ENCODE measurements at places on chromosomes 2 and 18. TPM values are rescaled to one million over a fixed set of nuclear protein-coding genes. Genes with fewer than 3 reads are reported as not detected.

GRCh38 chr18:25077038-25077943, 274.7 kb downstream of the ZNF521 start:
- DNase-seq = no peak

- DNase-seq = no peak
Observed at GRCh38 chr2:241064008-241064801, 37.9 kb downstream of the MTERF4 start.

GRCh38 chr2:158990397-158991214, 22.2 kb downstream of the TANC1 start:
- no peak for DNase-seq

DNA sequence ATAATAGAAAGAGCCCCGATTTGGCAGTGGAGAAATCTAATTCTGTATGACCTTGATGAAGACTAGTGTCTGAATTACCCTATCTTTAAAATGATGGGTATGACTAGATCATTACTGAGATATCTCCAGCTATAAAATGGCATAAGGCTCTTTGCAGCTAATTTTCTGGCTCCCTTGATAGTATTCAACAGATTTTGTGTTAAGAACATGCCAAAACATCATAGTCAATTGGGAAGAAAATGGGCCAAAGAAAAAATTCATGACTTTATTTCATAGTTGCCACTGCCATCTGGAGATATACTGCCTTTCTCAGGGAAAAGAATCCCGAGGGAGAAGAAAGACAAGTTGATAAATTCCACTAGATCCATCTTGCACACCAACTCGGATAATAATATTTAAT, 1618.7 kb downstream of the LRP1B start:
- no peak for DNase-seq

GRCh38 chr2:30545875-30546274, 98.8 kb downstream of the LCLAT1 start:
- DNase-seq = no peak

GRCh38 chr2:215479536-215480240, 43.8 kb upstream of the FN1 start:
- no peak for DNase-seq

GRCh38 chr2:172177996-172178395, 75.3 kb upstream of the DLX2 start:
- DNase-seq = no peak

- DNase-seq = no peak
Observed at GRCh38 chr2:51807229-51807628, 775.3 kb upstream of the NRXN1 start.

GRCh38 chr18:42105394-42105793, 150.4 kb downstream of the PIK3C3 start:
- DNase-seq = no peak

DNA sequence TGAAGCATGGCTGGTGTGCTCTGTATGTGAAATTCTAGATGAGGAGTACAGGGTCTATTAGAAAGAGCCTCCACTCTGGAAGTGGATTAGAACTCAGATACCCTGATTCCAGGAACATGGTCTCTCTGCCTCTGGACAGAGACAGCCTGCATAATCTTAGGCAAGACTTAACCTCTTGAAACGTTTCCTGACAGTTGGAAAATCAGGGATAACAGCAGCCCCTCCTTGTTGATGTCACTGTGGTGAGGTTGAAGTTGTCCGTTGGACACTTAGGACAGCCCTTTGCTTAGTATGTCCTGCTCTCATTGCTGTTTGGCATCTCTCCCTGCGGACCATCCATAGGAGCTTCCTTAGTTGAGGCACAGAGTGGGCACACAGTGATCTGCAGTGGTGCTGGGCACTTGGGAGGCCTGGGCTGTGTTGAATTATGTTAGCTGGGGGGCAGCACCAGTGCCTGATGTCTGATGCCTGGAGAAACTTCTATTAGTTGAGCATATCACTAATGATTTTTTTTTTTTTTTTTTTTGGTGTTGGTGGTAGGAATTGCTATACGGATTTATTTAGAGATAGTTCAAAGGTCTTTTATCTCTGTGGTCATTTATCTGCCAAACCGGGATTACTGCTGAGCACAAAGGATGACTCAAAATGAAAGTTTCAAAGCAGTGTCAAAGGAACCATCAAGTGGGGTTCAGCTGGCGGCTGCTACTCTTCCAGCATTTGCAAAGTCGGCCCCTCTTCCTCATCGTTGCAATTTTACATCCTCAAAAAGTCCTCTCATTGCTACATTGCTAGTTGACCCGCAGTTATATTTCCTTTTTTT, 28.8 kb downstream of the SETBP1 start:
- no peak for DNase-seq

GRCh38 chr18:26928670-26929313, 63.3 kb upstream of the AQP4 start:
- DNase-seq = no peak

DNA sequence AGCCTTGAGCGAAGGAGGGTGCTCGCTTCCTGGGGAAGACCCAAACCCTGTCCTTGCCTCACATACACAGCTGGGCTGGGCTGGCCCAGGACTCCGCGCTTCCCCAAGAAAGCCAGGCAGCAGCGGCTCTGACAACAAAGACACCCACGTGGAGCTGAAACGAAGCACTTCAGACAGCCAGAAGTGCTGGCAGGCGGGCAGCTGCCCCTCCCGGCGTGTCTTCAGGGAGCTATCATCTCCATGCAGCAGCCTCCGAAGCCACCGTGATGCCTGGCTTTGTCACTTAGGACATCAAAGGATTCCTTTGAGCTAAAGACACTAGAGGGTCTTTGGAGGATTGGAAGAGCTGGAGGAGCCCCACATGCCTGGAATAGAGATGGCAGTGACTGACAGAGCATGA, 35.2 kb downstream of the C1QL2 start:
- DNase-seq = no peak

- no peak for DNase-seq
Observed at GRCh38 chr2:136135921-136136906, 18.3 kb upstream of the CXCR4 start.

- DNase-seq = no peak
Observed at GRCh38 chr2:218713922-218714321, 3.3 kb downstream of the TTLL4 start.

GRCh38 chr2:56565143-56565542, 381.4 kb downstream of the CCDC85A start:
- no peak for DNase-seq

DNA sequence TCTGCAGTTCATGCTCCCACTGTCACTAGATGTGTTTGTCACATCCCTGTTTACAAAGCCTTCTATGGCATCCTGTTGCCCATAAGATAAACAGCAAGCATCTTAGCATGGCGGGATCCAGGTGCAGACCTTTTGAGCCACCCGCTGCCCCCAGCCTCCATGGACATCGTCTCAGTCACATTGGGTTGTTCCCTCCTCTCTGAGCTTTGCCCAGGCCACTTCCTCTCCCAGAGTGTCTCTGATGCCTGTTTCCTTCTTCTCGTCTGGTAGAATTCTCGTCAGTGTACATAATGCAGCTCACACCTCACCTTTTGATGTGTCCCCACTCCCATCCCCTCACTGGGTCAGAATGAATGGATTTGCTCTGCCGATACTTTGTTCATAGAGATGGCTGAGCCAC, 239.0 kb upstream of the APCDD1 start:
- DNase-seq = no peak

DNA sequence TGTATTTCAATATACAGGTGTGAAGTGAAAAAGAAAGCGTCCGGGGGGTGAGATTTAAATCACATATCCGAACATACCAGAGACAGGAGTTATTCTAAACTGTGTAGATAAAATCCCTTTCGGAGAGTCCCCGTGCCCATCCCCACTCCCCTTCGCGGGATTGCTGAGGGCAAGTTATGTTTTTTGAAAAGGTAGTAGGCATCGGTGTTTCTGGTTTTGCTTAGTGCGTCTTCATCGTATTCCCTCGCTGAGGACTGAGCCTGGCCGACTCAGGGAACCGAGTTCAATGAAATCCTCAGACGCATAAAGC, 583.4 kb downstream of the ZEB2 start:
- no peak for DNase-seq

- no peak for DNase-seq
Observed at GRCh38 chr18:25067275-25068025, 284.5 kb downstream of the ZNF521 start.

DNA sequence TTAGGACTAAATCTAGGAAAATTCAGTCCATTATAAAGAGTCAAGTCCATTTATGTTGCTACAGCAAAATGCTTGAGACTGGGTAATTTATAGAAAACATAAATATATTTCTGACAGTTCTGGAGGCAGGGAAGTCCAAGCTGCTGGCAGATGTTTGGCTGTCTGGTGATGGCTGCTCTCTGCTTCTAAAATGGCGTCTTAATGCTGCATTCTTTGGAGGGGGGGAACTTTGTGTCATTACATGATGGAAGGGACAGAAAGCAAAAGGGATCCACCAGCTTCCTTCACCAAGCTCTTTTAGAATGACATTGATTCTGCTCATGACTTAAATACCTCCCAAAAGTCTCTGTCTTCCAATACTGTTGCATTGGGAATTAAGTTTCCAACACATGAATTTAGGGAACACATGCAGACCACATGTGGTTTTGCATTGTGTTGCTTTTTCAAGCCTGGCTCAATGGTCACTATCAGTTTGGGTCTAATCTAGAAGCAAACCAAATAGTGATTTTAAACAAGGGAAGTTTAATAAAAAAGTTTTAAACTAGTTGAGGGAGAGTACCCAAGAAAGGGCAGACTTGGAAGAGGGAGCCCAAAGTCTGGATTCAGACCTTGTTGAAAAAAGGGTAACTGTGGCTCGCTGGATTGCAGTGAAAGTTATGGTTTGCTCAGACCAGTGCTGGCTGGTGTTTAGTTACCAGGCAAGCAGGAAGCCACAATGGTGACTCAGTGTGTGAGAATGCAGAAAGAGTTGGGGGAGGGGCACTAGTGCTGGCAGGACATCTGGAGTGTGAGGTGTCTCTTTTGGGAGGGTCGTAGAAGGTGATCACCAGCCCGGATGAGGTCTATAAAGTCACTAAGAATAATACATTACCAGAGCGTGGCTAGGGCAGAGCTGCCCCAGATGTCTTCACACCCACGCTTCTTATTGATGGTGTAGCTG, 30.8 kb downstream of the C18orf54 start:
- DNase-seq = peak; percentile 64

DNA sequence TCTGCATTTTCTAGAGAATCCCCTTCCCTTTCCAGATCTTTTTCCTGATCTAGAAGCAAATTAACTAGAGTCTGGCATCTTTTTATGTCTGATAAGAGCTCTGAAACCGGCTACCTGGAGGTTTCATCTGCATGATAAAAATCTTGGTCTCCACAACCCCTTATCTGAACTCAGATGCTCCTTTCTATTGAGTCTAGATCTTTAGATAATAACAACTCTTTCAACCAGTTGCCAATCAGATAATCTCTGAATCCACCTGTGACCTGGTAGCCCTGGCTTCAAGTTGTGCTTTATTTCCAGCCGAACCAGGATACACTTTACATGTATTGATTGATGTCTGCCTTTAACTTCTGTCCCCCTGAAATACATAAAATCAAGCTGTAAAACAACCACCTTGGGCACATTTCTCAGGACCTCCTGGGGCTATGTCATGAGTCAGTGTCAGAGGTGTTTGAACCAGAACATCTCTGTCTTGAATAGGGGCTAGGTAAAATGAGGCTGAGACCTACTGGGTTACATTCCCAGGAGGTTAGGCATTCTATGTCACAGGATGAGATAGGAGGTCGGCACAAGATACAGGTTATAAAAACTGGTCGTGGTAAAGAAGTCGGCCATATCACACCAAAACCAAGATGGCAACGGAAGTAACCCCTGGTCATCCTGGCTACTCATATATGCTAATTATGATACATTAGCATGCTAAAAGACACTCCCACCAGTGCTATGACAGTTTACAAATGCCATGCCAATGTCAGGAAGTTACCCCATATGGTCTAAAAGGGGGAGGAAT, 20.8 kb downstream of the RALBP1 start:
- DNase-seq = no peak

- no peak for DNase-seq
Observed at GRCh38 chr18:48902023-48902855, 48.5 kb downstream of the SMAD7 start.

GRCh38 chr2:55585451-55586080, 31.9 kb downstream of the PPP4R3B start:
- no peak for DNase-seq

- no peak for DNase-seq
Observed at GRCh38 chr2:45786030-45786835, 134.8 kb downstream of the PRKCE start.

DNA sequence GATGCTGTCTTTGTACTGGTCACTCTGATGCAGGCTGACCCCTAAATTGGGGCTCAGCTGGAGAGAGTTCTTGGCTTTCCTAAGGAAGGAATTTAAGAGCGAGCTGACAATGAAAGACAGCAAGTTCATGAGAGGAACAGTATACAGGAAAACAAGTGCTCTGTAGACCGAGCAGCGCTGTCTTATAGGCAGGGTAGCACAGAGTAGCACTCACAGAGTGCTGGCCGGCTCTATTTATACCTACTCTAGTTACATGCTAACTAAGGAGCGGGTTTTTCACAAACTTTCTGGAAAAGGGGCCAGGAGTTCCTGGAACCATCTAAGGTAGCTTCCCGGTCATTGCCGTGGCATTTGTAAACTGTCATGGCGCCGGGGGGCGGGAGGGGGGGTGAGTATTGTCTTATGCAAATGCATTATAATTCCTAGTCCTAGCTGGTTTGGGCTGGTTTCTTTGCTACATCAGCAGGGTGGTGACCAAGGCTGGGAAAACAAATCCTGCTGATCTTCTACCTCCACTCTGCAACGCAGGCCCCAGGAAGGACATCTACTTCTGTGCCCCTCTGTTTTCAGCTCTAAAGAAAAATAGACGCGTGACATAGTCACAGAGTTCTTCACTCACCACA, 31.6 kb upstream of the MAP3K20 start:
- DNase-seq = no peak

GRCh38 chr2:217660423-217660822, 342.4 kb downstream of the TNS1 start:
- no peak for DNase-seq

DNA sequence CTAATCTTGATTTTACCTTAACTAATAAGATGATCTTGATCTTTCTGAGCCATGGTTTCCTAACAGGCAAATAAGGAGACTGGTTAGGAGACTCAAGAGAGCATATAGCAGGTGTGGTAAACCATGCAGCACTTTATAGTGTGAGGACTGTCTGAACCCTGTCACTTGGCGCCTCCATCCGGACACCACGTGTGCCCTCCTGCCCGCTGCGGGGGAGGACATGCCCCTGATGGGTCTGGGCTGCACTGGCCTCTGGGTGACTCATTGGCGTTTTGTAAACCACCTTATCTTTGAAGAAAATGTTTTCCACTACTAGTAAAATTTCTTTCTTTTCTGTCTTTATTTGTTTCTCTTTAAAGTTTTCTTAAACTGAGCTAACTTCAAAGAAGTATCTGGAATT, 131.1 kb downstream of the FMNL2 start:
- peak; percentile 57 for DNase-seq

LIPG gene
- 92.0 TPM for total RNA-seq

IL36B gene
- total RNA-seq = not detected

REG3A gene
- not detected for total RNA-seq

CD8A gene
- 0.41 TPM for total RNA-seq

NAPG gene
- 27.8 TPM for total RNA-seq

GAREM1 gene
- total RNA-seq = 4.7 TPM

TCF4 gene
- total RNA-seq = 2.3 TPM

DSEL gene
- total RNA-seq = 6.8 TPM

PTH2R gene
- total RNA-seq = 0.10 TPM

ADI1 gene
- 42.9 TPM for total RNA-seq

RAX gene
- not detected for total RNA-seq

MALL gene
- 159 TPM for total RNA-seq

TMEM87B gene
- 22.8 TPM for total RNA-seq

RGPD4 gene
- not detected for total RNA-seq

VSNL1 gene
- not detected for total RNA-seq

ZNF385B gene
- total RNA-seq = 0.28 TPM

GREB1L gene
- total RNA-seq = 11.0 TPM

DPYSL5 gene
- 0.31 TPM for total RNA-seq

DSC2 gene
- 2.7 TPM for total RNA-seq
